ENCODE measurements at places on chromosomes 3 and 15. TPM values are rescaled to one million over a fixed set of nuclear protein-coding genes. Genes with fewer than 3 reads are reported as not detected.

GRCh38 chr3:62084558-62084957, 288.8 kb downstream of the FEZF2 start:
- no peak overlapping the region for H3K27ac ChIP-seq
- no peak for DNase-seq
- no peaks in the 10 kb centered on the region for H3K36me3 ChIP-seq

GRCh38 chr3:135099734-135100355, 304.8 kb downstream of the EPHB1 start:
- no peak overlapping the region for H3K27ac ChIP-seq
- DNase-seq: no peak
- no peaks in the 10 kb centered on the region for H3K36me3 ChIP-seq
- H3K4me1 ChIP-seq: no peaks in the 10 kb centered on the region
- no peak overlapping the region for H3K4me3 ChIP-seq

DNA sequence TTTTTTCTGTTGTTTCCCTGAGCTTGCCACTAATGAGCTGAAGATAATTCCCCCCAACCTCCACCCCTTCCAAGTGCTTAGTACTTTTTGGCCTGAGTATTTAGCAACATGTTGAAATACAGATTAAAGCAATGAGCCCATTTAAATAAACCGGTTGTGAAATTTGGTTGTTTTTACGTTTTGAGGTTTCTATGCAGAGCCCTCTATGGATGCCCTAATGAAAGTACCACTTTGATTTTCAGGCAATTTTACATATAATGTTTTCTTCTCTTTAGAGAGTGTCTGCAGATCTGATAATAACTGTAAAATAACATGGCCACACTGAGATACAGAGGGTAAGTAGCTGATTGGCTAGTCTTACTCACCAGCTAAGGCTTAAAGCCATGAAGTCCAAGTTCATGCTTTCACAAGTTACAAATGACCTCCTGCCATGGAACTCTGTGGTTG, 139.4 kb upstream of the SLC7A14 start:
- no peak for DNase-seq
- no peaks in the 10 kb centered on the region for H3K4me1 ChIP-seq
- H3K27ac ChIP-seq: no peak overlapping the region
- H3K36me3 ChIP-seq: no peaks in the 10 kb centered on the region
- no peaks in the 10 kb centered on the region for H3K27me3 ChIP-seq
- H3K4me3 ChIP-seq: no peak overlapping the region

IQCF5 gene
- not detected for total RNA-seq

GRCh38 chr3:193773266-193774220, 180.5 kb downstream of the OPA1 start:
- DNase-seq: no peak
- peaks cover 21% of the 10 kb centered on the region for H3K4me1 ChIP-seq
- H3K36me3 ChIP-seq: no peaks in the 10 kb centered on the region
- H3K4me3 ChIP-seq: no peak overlapping the region

- no peaks in the 10 kb centered on the region for H3K27me3 ChIP-seq
- no peak overlapping the region for H3K27ac ChIP-seq
- no peaks in the 10 kb centered on the region for H3K36me3 ChIP-seq
- H3K4me3 ChIP-seq: no peak overlapping the region
- no peak for DNase-seq
- peaks cover 4% of the 10 kb centered on the region for H3K4me1 ChIP-seq
These were observed 9.7 kb upstream of the EIF4E3 start for GRCh38 chr3:71734881-71735280.

PP2D1 gene
- total RNA-seq: not detected

DNA sequence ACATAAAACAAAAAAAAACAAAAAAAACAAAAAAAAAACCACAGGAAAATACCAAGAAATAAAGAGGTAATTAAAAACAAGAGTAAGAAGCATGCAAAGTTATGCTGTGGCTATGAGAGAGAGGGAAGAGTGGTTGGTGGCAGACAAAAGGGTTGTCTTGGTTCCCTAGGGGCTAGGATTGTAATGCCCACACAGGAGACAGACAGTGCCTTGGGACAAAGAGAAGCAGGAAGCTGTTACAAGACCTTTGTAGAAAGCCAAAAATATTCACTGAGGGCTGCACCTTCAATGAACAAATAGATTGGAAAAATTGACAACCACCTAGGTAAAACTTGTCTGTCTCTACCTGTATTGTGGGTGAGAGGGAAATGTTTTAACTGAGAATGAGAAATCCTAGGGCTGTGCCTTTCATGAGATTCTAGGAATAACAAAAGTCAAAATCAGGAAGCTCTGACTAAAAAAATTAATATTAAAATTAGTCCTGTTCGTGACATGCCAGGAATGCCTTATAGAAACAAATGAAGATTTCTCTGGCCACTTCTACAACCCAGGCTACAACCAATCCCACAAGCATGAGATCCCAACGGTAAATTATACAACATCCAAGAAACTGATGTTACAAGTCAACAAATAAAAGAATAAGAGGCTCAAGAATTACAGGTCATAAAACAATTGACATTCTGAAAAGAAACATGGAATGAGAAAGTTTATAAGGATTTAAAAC, 45.0 kb upstream of the PRICKLE2 start:
- H3K27me3 ChIP-seq: no peaks in the 10 kb centered on the region
- H3K4me3 ChIP-seq: no peak overlapping the region
- no peak for DNase-seq
- H3K4me1 ChIP-seq: no peaks in the 10 kb centered on the region
- H3K36me3 ChIP-seq: no peaks in the 10 kb centered on the region

CD80 gene
- 19.7 TPM for total RNA-seq

GRCh38 chr3:194953291-194953690, 267.6 kb downstream of the FAM43A start:
- no peak for DNase-seq
- H3K4me3 ChIP-seq: no peak overlapping the region
- no peaks in the 10 kb centered on the region for H3K36me3 ChIP-seq
- H3K27ac ChIP-seq: peak overlapping the region; percentile 37

GRCh38 chr3:15654127-15654526, 52.6 kb downstream of the BTD start:
- H3K4me1 ChIP-seq: no peaks in the 10 kb centered on the region
- no peak overlapping the region for H3K27ac ChIP-seq
- no peaks in the 10 kb centered on the region for H3K27me3 ChIP-seq
- H3K4me3 ChIP-seq: no peak overlapping the region
- DNase-seq: no peak
- no peaks in the 10 kb centered on the region for H3K36me3 ChIP-seq

GRCh38 chr3:58058361-58059263, 50.4 kb downstream of the FLNB start:
- no peak overlapping the region for H3K4me3 ChIP-seq
- H3K36me3 ChIP-seq: no peaks in the 10 kb centered on the region
- peak overlapping the region; percentile 42 for H3K27ac ChIP-seq
- no peaks in the 10 kb centered on the region for H3K27me3 ChIP-seq

DNA sequence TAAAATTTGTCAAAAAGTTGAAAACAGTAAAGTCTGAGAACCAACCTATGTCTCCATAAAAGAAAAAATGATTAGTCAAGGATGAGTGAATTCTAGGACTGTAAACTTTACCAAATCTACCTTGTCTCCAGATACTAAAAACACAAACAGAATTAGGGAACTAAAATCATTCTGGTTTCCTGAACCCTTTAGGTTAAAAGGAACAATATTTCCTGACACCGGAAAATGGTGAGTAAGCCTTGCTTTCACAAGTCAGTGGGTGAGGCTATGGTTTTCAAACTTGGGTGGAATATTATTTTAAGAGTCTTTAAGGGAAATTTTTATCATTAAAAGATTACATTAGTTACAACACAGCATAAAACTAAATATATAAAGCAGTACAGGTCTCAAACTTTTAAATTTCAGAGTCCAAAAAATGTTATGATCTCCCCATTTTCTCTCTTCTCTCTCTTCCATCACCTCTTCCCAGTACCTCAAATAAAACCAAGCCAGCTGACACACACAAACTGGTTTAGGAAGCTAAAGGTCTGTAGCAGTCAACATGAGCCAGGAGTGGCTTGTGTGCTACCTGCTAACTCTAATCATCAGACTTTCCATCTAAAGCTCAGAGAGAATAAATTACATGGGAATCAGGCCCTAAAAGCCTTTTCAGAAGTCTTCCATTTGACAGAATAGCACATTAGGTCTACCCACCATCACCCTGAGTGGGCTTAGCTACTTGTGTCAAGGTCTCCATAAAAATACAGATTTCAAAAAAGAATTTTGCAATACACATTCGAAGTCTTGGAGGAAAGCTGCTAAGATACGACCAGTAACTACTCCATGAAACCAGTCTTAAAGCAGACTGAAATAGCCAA, 2.2 kb downstream of the SLC12A6 start:
- peaks cover 26% of the 10 kb centered on the region for H3K36me3 ChIP-seq
- DNase-seq: no peak
- peaks cover 38% of the 10 kb centered on the region for H3K4me1 ChIP-seq
- peak overlapping the region; percentile 84 for H3K4me3 ChIP-seq
- no peaks in the 10 kb centered on the region for H3K27me3 ChIP-seq

EFHB gene
- 0.95 TPM for total RNA-seq

DNA sequence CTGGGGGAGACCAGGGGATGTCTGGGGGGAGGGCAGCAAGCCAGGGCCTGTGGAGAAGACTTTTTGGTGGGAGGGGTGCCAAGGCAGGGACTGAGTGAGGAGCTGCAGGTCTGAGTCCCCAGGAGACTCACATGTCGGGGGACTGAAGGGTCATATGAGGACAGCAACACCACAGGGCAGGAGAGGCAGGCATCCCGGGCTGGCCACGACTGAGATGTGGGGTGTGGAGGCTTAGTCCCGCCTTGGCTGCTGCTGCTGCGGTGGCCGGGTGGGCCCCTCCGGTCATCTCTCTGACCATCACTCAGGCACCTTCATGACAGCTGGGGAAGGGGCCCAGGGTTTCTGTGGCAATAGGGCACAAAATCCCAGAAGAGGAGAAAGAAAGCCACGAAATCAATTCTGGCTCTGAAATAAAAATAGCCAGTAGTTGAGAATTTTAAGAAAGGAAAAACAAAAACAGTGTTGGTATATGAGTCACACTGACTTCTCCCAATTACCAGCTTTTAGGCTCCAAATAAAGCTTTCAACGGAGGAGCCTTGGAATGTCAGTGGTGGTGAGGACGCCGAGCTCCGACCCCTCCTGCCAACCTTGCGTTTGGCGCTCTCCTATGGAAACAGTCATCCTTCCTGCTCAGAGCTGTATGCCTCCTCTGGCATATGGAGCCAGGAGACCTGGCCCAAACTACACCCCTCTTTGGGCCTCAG, 52.9 kb upstream of the ITGA11 start:
- H3K36me3 ChIP-seq: no peaks in the 10 kb centered on the region
- no peaks in the 10 kb centered on the region for H3K27me3 ChIP-seq

All from spleen (tissue), 13 donors.